Neural progenitor cell (in vitro differentiated cells): ENCODE measurements at places on chromosomes 6 and 20. TPM values are rescaled to one million over a fixed set of nuclear protein-coding genes. Genes with fewer than 3 reads are reported as not detected.
A peak's percentile ranks its signal among the peaks of the same experiment; 100 is the strongest.

- no peak for DNase-seq
Measured at GRCh38 chr20:8020314-8021079, 936 bp upstream of the TMX4 start.

GRCh38 chr6:18441251-18441979 lies 54.3 kb downstream of the RNF144B start:
- DNase-seq: no peak

- no peak for DNase-seq
Measured at GRCh38 chr6:707576-708236, 14.8 kb upstream of the EXOC2 start.

DNA sequence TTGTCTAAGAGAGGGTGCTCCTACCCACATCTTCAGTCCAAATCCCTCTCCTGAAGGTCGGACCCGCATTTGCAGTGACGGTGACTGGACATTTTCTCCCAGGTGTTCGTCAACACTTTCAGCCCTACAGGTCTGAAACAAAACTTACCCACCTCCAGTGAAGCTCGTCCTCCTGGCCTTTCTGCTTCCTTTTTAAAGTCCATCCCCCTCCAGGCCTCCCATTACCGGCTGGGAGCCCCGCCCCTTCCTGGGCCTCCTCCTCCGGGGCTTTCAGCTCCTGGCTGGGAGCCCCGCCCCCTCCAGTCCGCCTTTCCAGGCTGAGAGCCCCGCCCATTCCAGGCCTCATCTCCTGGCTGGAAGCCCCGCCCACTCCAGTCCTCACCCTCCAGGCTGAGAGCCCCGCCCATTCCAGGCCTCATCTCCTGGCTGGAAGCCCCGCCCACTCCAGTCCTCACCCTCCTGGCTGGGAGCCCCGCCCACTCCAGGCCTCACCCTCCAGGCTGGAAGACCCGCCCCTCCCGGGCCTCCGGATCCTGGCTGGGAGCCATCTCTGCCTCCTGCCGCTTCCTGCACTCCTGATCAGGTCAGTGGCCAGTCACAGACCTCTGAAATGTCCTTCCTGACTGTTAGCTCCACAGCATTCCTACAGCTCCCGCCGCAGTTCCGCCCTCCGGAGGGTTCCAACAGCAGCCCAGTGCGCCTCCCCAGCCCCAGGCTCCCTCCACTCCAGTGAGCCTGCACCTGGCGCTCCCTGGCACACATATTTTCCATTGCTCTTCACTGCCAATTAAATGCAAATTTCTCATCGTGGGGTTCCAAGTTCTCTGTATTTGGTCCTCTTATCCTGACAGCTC lies 98.5 kb downstream of the LY86 start:
- peak; percentile 98 for DNase-seq

GRCh38 chr6:170063851-170064602 lies 226.9 kb downstream of the DLL1 start:
- DNase-seq: no peak

- peak; percentile 94 for DNase-seq
Measured at GRCh38 chr6:2988426-2989331, 11.0 kb upstream of the NQO2 start.

- DNase-seq: no peak
Measured at GRCh38 chr20:5785146-5785545, 34.9 kb downstream of the SHLD1 start.

The STX11 gene
- total RNA-seq: 0.06 TPM in 1 of 2 replicates, not detected in the other

The RAET1L gene
- total RNA-seq: not detected in 2 replicates

The TSBP1 gene
- not detected in 2 replicates for total RNA-seq

The TSPO2 gene
- total RNA-seq: not detected in 2 replicates

The TINAG gene
- total RNA-seq: not detected in 2 replicates

The PTK6 gene
- total RNA-seq: not detected in 2 replicates

The ISM1 gene
- total RNA-seq: 0.06 TPM in 1 of 2 replicates, not detected in the other
